Fibroblast of skin of scalp (primary cell): ENCODE measurements at places on chromosomes 4 and X.

DNA sequence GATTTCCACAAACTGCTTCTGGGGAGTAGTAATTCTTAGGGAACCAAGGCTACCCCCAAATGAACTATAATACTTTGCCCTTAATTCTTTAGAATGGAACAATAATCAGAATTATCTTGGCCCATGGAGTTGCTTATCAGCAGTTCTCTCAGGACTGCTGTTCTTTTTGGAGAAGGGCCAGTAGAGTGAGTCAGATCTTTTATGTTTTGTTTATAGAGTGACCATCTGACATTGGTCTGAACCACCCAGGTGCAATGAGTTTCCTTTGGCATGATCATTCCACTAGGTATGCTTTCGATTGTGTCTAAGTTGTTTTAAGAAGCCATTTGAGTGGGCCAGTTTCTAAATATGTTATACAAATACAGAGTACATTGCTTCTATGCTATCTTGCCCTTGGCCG, 31.8 kb downstream of the PRRG1 start:
- peak; percentile 7 for DNase-seq

DNA sequence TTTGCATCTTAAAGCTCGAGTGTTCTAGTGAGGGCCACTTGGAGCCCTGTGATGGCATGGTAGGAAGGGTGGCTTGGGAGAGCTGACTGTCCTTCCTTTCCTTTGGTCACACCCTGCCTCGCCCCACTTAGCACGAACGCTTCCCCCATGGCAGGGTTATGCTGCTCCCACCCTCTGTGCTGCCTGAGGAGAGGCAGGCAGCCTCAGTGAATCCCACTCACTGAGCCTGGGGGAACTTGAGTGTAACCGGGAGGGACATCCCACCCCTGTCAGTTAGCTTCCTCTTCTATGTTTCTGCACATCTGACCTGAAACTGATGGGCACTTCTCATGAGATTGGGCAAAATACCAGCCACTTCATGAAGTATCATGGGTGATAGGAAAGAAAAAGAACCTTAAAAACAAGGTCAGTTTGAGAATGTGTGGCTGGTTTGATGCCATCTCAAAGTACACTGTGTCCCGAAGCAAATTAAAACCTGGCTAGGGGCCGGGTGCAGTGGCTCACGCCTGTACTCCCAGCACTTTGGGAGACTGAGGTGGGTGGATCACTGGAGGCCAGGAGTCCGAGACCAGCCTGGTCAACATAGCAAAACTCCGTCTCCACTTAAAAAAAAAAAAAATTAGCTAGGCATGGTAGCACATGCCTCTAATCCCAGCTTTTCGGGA, 10.1 kb downstream of the TKTL1 start:
- no peak for DNase-seq

- no peak for DNase-seq
These were observed 258.7 kb downstream of the CXXC4 start for GRCh38 chr4:104235967-104236366.

DNA sequence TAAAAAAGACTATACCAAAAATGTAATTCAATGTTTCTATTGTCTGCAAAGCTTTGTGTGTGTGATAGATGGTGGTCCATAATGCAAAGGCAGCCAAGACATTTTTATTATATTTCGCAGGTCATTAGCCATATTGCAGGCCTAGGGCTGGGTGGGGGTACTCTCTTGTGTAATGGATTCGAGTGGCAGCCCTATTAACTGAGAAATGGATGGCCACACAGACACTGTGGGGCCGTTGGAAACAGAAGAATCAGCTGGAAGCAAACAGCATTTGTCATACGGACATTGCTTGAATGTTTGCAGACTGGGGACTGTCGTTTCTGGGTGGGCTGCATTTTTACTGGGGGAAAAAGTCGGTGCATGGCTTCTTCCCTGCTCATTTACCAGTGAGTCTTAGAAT, 101.4 kb downstream of the GPR143 start:
- no peak for DNase-seq

DNA sequence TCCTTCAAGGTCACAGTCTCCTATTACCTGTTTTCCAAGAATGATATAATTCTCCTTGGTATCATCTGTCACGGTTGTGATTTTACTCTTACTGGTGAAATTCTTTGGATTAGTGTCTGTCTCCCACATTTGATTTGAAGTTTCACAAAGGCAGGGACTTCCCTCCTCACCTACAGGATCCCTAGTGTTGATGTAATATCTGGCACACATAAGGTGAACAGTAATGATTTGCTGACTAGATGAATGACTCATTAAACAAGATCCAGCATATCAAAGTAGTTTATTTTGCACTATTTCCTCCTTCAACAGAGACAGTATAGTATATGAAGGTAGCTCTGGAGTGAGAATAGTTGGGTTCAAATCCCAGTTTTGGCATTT, 135.3 kb upstream of the IL1RAPL2 start:
- no peak for DNase-seq

GRCh38 chr4:101127176-101127790, 220.0 kb downstream of the PPP3CA start:
- DNase-seq: no peak

DNA sequence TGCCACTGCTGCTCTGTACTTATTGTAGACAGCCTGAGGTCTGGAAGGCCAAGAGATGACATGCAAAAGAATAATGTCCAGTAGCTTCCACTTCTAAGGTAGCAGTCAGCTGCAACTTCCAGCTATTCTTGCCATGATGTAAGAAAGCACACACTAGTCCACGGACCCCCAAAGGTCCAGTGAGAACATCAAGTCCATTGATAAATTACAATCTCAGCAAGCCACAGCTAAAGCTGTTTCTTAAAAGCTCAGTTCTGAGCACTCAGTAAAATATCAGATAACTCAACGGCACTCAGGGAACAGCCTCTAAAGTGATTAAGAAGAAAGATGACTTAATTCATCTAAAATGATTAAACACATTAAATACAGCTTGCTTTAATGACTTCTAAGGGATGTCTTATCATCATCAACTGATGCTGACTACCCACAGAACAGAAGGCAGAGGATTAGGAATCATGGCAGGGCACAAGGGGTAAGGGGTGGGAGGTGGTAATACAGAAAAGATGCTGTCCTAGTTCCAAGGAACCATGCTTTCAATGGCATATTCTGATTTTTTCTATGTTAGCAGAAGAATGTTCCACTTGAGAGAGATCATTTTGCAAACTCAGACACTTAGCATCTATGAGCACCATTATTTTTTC, 99.1 kb upstream of the CBR4 start:
- DNase-seq: no peak

DNA sequence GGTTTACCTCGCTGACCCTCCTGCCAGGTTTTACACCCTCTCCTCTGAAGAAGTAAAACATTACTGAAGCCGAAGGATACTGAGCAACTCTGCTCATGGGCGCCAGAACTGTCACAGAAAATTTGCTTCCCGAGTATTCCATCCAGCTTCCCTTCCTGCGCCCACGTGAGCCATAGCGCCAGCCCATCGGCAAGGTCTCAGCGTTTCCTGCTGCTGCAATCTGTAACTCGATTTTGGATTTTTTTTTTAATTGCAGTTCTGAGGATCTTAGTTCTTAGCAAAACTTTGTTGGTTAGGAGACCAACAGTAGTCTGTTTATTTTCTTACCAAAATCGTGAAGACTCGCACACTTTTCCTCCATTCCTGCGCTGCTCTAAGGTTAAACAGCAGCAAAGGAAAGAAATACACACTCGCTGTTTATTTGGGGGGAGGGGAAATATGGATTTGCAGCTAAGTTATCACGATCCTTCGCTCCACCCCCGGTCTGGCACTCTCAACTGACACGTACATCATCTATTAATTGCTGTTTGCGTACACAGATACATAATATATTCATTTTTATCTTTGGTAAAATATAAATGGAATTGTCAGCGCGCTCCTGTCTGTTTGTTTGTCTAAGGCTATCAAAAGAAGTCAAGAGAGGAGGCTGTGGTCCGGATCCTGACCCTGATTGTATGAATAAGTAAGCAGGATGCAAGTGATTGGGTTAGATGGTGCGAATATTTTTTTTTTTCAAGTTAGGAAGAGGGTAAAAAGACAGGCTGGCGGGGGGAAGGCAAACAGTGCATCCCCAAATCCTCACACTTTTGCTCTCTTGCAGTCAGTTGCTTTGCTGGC, at the start of gene TLL1:
Gene TLL1, plus strand, starts transcription at position 777 of the 837 bp plus-strand sequence. CDS start 668 bp downstream, outside the sequence.
- DNase-seq: peak; percentile 25

- DNase-seq: no peak
These were observed 60.7 kb downstream of the ABCG2 start for GRCh38 chr4:88097781-88098180.

DNA sequence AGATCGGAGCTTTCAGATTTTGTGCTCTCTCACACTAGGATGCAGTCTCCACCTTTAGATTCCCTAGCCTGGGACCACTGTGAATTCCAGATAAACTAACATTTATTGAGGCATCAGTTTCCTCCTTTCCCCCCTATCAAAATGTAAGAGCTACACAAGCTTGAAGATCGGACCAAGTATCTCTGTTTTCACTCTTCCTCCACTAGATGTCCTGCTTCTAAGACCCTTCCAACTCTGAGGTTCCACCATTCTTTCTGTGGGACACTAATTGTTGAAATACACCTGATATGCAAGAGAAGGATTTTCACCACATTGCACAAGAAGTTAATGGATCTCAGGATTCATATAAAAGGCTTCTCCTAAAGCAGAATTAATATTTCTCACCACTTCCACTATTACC, 43.0 kb upstream of the PHOX2B start:
- no peak for DNase-seq

DNA sequence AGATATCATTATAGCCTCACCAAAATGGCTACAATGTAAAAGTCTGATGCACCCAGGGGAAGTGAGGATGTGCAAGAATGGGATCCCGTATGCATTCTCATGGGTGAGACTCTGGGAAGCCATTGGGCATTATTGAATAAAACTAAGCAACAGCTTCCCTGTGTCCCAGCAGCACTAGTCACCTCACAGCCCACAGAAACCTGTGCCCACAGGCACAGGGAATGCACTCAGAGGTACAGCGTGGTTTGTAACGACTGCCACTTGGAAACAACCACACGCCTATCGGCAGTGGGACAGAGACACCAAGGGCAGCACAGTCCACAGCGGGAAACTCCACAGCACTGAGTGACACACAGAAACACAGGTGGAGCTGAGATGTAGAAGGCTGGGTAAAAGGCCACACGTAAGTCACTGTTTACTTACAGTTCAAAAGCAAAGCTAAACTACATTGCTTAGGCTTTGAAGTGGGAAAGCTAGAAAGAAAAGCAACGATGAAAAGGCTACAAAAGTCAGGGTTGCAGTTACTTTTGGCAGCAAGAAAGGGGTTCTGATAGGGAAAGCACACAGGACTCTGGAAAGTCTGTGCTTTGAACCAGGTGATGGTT, 69.2 kb downstream of the HAUS3 start:
- no peak for DNase-seq

DNA sequence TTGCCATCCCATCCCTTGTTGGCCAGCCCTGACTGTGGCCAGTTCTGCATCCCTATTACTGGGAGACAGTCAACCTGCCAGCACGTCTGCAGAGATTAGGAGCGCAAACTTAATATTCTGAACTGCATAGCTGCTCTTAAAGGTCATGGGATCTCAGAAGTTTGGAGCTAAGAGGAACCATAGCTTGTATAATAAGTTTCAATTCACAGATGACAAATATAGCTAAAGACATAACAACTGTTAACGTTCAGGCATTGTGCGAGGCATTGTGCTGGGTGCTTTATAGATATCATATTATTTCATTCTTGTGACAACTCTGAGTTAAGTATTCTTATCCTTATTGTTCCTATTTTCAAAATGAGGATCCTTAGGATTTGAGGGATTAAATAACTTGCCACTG, 3.7 kb downstream of the SCARB2 start:
- no peak for DNase-seq

- no peak for DNase-seq
These were observed 28.4 kb downstream of the KLF3 start for GRCh38 chr4:38692421-38692820.

DNA sequence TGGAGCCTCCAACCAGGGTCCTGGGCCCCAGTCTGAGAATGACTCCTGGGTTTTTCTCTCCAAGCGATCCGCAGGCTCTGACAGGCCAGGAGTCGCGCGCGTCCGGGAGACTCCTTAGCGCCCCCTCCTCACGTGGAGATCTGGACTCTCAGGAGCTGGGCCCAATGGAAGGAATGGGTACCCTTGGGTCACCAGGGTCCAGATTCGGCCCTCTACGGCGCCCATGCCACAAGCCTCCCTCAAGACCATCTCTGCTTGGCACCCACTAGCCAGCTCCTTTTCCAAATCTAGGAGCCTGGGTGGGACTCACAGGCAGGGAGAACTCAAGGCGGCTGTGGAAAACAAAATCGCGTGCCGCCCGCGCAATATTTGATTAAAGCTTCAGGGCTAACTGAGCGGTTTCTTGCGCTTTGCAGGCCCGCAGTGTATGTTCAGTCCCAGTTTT, 7.1 kb downstream of the HAND2 start:
- DNase-seq: no peak

DNA sequence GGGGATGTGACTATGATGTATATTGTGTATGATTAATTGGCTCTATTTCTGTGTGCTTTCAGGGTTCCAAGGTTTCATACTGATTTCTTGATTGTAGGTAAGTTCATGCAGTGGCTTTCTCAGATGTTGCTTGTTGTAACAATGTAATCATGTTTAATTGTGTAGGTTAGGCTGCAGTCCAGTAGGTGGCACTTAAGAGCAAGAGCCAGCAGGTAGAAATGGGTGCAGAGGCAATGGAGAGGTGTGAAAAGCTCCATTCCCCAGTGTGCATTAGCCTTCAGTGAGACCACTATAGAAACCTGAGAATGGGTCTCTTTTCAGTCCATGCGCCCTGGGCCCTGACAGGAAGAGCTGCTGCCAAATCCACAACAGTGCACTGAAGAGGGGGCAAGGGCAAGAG, 28.2 kb downstream of the DCAF12L2 start:
- DNase-seq: no peak

GRCh38 chr4:105934386-105934785, 39.1 kb downstream of the NPNT start:
- no peak for DNase-seq

GRCh38 chr4:63269156-63269555, 1140.1 kb downstream of the TECRL start:
- no peak for DNase-seq

GRCh38 chrX:30085571-30085970, 129.8 kb upstream of the MAGEB2 start:
- DNase-seq: no peak

DNA sequence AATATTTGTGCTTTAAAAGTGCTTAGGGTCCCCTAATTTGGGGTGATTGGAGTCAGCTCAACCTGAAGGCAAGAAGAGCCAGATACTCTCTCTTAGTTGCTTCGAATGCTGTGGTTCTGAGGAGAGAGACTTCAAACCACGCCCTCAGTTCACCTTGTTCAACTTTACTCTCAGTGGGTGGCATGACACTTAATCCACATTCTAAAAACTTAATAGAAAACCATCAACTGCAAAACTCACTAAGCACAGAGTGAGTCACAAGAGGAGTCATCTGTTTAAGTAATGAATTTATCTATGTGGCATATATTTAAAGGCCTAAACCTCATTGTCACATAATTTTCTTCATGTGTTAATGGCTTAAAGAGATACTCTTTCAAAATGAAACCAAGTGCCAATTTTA, 99.5 kb upstream of the SLC4A4 start:
- DNase-seq: peak; percentile 55

DNA sequence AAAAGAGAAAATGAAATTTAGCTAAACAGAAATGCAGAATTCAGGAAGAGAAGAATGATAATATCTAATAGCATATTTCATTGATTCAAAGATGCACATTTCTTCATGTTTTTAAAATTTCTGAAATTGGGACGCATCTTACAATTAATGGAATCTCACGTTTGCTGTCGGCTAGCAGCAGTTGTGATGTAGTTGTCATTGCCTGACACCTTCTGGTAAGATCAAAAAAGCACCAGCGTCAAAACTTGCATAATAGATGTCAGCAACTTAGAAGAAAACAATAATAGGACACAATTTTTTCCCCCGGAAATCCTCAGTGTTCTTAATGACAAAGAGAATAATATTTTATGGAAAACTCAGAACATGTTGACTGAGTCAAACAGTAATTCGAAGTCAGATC, 29.8 kb upstream of the SLC7A3 start:
- DNase-seq: no peak
